ENCODE measurements at places on chromosomes 5 and 9.

GRCh38 chr5:136030252-136030651, 1.5 kb downstream of the TGFBI start:
- no peak for DNase-seq

DNA sequence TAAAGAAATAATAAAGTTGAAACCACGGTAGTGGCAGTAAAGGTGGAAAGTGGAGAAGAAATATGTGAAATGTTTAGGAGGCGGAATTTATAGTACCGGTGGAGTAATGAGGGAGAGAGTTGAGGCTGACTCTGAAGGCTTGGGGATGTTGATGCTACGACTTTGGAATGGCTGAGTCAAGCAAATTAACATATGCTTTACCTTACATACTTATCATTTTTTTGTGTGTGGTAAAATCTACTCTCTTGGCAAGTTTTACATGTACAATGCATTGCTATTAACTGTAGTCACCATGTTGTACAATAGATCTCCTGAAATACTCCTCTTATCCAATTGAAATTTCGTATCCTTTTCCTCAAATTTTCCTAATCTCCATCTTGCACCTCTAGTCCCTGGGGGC, 179.0 kb downstream of the TAF11L14 start:
- DNase-seq = no peak

DNA sequence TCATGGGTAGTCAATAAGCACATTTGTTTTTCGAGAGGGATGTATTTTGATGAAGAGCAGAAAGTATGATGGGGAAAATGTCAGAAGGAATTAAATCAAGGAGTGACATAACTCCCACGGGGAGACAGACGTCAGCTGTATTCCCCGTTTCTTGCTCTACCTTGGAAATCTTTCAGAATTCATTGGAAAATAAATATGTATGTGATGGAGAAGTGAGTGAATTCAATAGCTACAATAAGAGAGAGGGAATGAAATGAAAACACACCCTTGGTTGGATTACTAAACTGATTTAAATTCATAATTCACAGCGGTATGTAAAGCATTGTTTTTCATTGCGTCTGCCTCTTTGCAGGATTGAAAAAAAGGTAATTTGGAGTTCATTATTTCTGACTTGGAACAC, 209.7 kb upstream of the KLF4 start:
- DNase-seq = no peak

- DNase-seq = no peak
These were observed 1.4 kb downstream of the PTTG1 start for GRCh38 chr5:160423099-160423498.

DNA sequence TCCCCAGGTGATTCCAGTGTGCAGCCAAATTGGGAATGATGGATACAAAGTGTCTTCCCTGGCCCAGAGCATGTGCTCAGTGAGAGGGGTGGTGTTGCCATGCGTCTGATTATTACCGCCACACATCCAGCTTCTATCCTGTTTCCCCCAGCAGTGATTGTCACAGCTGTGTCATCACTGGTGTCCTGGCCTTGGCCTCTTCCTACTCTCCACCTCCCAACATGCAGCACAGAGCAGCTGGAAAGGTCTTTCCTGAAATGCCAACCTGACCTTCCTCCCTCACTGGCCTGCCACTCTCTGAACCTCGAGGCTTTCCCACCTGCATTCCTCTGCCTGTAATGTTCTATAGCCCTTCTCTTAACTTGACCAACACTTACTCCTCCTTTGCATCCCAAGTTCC, 60.0 kb downstream of the TMOD1 start:
- no peak for DNase-seq

- DNase-seq = no peak
These were observed 1550.1 kb downstream of the MAT2B start for GRCh38 chr5:165055476-165055875.

DNA sequence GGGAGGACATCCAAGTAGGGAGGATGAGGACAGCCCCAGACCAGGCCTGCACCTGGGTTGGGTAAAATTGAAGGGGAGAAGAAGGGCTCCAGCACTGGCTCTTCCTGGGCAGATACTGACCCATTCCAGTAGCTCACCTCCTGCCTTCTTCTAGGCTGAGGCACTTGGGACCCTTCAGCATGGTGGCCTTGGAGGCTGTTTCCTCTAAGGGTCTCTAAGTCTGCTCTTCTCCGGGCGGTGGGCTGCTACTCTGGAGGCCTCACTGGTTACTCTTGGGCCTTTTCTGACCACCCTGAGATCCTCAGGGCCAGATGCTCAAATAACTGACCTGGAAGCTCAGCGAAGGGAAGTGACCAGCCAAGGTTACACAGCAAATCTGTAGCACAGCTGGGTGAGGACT, 2.8 kb upstream of the TIFAB start:
- no peak for DNase-seq

DNA sequence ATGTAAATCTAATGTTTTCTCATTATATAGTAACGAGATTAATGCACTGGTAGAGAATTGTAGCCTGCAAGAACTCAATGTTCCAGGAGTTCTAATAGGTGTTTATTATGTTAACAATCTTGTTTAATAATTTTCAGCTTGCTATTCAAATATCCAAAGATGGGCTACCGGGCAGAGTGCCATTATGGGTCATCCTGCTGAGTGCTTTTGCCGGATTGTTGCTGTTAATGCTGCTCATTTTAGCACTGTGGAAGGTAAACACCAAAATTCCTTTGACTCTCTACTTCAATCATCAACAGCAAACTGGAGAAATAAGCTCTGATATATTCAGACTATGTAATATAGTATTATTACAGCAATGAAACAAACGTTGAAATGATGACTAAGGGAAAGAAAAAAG, 41.9 kb upstream of the ITGA2 start:
- no peak for DNase-seq

GRCh38 chr9:6142799-6143454, 72.7 kb upstream of the IL33 start:
- DNase-seq = no peak

- no peak for DNase-seq
These were observed 925.8 kb downstream of the TLE1 start for GRCh38 chr9:80763536-80763935.

GRCh38 chr5:142110046-142110531, 1.5 kb downstream of the NDFIP1 start:
- no peak for DNase-seq

GRCh38 chr5:106907979-106908378, 762.8 kb downstream of the EFNA5 start:
- DNase-seq = no peak

GRCh38 chr5:90917928-90918668, 359.5 kb downstream of the ADGRV1 start:
- no peak for DNase-seq

DNA sequence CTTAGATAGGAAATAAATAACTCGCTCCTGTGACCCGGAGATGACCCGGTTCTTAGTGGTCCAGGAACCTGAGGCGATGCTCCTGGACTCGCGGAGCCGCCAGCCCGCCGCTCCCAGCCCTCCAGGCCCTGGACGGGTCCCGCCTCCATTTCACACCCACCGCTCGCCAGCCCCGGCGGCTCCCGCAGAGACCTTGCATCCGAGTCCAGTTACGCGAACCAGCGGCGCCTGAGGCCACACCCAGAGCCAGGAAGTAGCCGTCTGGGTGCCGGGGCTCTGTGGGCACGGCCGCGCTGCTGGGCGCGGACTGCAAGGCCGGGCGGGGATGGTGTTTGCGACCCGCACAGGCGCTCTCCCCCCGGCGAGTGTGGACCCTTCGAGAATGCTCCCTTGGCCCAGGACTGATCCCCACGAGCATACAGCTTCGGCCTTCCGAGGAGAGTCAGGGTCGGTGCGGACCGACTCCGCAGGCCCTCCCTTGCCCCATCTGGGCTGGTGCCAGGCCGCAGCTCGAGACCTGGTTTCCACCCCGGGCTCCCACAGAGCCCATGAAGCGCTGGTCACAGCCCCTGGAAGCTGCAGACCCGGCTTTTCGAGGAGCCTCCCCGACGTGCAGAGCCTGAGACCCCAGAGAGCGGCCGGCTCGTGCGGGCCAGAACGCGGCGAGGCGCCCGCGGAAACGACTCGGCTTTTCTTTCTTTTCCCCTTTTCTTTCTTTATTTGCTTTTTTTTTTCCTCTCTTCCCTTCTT, 5.2 kb upstream of the BARX1 start:
- no peak for DNase-seq

DNA sequence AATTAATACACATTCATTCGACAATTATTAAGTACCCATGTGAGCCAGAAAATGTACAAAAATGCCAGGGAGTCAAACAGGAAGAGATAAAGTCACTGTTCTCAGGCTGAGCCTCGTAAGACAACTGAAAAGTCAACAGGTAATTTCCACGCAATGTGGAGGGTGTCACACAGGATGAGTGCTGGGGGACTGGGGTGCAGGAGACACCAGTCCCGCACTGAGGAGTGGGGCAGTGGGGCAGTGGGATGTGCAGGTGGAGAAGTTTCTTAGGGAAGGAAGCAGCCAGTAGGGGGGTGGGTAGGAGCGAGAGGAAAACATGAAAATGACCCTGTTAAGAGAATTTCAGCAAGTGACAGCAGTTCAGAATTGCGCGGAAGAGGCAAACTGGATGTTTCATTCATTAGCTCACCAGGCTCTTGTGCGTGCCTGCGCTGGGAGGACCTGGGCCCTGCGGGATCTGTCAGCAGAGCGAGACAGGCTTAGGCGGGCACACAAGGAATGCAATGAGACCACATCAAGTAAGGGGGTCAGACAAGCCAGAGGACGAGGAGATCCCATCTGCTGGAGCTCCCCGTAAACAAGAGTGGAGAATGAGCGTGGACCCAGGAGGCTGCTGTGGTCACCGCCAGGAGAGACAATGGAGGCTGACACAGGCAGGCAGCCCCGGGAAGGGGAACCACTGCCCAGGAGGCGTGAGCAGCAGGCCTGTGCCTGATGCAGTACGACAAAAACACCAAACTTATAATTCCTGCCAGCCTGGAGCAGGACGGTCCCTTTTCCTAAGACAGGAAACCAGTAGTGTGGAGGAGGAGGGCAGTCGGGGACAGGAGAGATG, 21.0 kb downstream of the CAMSAP1 start:
- no peak for DNase-seq

- no peak for DNase-seq
These were observed 193.5 kb downstream of the RGS3 start for GRCh38 chr9:113656771-113657670.

DNA sequence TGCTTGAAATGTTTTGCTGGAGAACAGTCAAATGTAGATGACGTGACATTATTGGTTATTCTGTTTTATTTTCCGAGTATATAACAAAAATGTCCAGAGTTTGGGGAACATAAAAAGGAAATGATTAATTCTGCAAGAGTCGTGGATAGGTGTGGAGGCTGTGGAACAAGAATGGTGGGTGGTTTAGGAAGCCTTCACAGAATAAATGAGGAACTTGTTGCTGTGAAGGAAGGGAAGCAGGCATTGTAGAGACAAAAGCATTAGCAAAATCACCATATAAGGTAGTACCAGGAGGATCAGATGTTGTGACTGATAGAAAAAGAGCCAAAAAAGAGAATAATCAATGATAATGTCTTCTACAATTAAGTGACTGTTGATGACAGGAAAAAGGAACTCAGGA, 66.2 kb upstream of the CNTLN start:
- no peak for DNase-seq

GRCh38 chr9:21943464-21943863, 50.7 kb downstream of the CDKN2A start:
- no peak for DNase-seq

DNA sequence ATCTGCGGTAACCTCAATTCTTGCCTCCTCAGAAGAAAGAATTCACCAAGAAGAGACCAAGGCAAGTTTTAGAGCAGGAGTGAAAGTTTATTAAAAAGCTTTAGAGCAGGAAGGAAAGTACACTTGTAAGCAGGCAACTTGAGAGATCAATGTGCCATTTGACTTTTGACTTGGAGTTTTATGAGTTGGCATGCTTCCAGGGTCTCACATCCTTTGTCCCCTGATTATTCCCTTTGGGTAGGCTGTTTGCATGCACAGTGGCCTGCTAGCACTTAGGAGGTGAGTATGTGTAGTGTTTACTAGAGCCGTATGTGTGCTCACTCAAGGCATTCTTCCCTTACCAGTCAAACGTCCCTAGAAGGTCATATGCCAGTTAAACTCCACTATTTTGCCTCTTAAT, 111.0 kb upstream of the RAI14 start:
- no peak for DNase-seq

DNA sequence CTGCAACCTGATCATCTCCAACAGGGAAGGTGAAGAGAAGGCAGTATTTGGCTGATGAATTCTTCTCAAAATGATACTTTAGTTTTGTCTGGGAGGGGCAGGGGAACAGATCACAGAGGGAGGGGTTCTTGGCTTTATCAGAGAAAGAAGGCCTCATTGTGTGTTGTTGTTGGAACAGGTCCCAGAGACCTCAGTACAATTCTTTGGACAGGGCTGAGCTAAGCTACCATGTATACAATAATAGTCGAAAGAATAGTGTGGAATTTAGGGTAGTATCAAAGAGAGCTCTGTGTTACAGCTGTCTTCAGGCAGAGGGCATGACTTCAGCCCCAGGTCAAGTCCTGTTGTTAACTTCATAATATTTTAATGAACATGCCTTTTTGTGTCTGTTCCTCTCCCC, 39.9 kb downstream of the ARHGAP26 start:
- no peak for DNase-seq

- DNase-seq = no peak
These were observed 9.2 kb downstream of the TAF11L12 start for GRCh38 chr5:17619354-17619753.

DNA sequence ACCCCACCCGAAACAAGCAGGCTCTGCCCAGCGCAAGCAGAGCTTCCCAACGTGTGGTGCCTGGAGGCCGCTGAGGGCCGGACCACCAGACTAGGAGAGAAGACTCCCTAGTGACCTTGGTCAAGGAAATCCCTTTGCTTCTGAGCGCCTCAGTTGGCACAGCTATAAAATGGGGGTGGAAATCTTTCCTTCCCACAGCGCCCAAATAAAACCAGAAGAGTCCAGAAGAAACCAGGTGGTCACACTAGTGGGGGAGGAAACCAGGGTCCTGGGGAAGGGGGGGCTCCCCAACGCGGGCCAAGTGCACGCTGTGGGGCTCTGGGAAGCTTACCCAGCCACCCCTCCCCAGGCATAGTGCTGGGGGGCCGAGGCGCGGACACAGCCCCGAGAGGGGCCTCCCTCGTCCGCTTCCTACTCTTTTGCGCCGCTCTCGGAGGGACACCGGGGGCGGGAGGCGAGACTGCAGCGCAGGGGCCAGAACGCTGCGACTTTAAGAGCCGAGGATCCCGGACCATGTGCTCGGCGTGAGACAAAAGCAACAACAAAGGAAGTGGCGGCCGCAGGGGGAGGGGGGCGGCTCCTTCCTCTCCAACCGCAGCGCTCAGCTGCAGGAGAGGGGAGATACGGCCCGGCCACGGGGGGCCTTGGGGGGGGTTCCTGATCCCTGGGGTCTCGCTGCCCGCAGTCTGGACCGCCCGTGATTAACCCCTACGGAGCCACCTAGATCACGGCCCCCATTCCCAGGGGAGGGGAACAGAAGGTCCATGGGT, 885 bp downstream of the RNF44 start:
- DNase-seq = no peak
